NCI-H226 (cell line): ENCODE measurements at places on chromosomes 16 and 17.

DNA sequence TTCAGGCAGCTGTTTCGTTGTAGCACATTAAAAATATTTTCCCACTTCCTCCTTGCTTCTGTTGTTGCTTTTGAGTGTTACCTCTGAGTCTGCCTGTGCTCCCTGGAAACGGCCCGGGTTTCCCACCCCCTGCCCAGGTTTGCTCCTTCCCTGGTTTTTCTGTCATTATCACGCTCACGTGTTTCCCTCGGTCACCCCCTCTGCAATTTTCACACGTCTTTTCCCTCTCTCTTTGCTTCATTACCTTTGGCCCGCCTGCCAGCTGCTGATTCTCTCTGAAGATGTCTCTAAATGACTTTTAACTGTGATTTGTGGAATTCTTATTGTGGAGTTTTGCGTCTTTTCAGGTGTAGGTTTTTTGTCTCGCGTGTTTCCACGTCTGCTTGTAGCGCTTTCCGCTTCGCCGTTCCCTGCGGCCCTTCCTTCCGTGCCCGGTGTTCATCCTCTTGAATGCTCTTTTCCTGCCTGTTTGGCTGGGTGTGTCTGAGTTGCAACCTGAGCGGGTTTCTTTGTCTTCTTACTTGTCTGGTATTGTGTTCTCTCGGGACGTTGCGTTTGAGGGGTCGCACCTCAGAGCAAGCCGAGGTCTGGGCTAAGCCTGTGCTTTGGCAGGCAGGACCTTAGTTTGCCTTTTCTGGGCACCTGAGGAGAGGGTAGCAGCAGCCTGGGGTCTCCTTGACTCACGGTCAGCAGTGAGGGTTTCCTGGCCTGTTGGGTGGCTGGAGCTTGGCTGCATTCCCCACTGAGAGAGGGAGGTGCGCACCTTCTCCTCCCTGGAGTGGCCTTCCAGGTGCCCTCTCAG lies 96.3 kb upstream of the ZNF750 start:
- DNase-seq = no peak

DNA sequence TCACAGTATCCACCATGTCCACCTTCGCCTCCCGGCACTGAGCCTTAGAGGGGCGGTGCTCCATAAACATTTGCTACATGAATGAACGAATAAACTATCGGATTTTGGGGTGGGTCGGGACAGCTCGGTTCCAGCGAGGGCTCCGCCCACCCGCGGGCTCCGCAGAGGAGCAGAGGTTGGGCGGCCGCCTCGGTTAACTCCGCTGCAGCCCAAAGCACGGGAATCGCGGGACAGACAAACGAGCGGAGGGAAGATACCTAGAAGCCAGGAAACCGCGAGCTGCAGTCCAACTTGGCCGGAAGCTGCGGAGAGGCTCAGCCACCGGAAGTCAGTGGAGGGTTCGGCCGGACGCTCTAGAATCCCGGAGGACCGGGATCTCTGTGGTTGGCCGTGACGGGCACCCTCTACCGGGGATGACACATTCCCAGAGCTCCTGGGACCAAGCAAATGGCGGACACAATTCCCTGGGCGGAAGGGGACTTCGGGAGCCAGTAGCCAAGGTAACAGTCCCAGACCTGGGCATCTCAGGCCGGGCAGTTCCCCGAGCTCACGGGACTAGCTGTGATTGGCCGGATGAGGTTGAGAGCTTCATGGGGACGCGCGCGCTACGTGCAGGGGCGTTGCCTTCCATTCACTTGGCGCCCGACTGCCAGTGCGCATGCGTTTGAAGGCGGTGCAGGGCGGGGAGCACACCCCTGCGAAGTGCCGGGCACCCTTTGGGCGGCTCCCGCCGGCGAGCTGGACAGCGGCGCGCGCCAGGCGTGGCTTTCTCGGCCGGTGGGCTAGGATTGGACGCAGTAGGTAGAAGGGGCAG lies 489 bp upstream of the MAPK7 start:
- peak; percentile 98 for DNase-seq

DNA sequence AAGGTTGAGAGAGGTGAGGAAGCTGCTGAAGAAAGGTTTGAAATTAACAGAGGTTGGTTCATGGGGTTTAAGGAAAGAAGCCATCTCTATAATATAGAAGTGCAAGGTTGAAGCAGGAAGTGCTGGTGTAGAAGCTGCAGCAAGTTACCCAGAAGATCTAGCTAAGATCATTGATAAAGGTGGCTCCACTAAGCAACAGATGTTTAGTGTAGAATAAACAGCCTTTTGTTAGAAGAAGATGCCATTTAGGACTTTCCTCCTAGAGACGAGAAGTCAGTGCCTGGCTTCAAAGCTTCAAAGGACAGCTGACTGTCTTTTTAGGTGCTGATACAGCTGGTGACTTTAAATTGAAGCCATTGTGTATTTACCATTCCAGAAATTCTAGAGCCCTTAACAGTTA lies 29.3 kb downstream of the GOSR1 start:
- no peak for DNase-seq

DNA sequence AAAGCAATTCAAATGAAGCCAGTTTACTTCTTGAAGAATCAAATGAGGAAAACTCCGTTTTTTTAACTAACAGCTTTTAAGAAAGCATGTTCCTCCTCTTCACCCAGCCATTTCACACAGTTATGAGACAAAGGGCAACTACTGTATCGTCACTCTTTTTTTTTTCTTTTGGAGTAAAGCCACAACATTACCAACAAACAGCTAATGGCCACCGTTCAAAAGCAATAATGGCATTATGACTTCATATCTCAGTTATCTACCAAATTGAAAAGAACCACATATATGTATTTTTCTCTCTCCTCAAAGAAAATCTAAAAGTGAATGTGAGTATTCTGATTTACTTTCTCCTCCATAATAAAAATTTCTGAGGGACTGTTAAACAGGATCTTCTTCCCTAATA lies 14.5 kb downstream of the GRB2 start:
- DNase-seq = no peak

- DNase-seq = no peak
Observed at GRCh38 chr16:54346041-54346440, 59.5 kb upstream of the IRX3 start.

- DNase-seq = no peak
Observed at GRCh38 chr17:63354256-63354655, 91.8 kb downstream of the CYB561 start.

DNA sequence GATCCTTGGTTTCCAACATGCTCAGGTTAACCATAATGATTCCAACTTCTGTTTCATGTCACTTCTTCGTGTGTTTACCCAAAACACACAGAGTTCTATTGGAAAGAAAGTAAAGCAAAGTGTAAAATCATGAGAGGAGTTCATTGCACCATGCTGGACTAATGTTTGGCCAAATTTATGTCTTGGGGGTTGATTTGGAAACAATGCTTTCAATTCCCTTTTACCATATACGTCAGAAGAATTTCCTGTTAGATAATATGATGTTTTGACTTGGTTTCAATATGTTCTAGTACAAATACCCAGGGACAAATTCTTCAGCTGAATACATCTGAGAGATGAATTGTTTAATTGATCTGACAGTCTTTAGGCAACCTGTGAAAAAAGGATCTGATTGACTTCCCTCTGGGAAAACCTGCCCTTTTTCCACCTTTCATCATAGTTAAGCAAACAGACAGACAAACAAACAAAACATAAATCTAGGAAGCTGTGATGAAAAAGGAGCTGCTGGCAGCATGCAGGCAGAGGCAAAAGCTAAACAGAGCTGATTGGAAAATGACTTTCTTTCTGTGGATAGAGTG lies 26.0 kb upstream of the MPHOSPH6 start:
- DNase-seq = no peak
